ENCODE measurements at places on chromosomes 4 and X. TPM values are rescaled to one million over a fixed set of nuclear protein-coding genes. Genes with fewer than 3 reads are reported as not detected.

GALNTL6 gene
- polyA plus RNA-seq: 0.84 TPM

SYNPO2 gene
- 81.2 TPM for polyA plus RNA-seq

CXCL9 gene
- 2.8 TPM for polyA plus RNA-seq

GYG2 gene
- polyA plus RNA-seq: 13.2 TPM

XAGE1A gene
- polyA plus RNA-seq: not detected

SMIM10L2A gene
- 4.4 TPM for polyA plus RNA-seq

AREG gene
- polyA plus RNA-seq: 4.6 TPM

LAMP2 gene
- polyA plus RNA-seq: 118 TPM

GPRASP1 gene
- 13.8 TPM for polyA plus RNA-seq

DNA sequence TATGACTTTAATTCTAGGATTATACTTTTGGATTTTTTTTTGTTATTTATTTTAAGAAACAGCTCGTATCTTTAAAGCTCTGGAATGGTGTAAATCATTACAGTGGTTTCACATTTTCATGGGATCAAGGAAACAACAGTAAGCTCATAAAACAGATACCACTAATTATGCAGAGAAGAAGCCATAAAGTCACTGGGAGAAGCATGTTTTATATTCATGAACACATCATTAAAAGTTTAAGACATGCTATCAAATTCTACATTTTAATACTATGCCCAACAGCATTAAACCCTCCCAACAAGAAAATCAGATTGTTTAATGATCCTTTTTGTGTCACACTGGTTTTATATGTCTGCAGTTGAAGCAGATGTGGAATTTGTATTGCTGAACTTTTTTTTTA lies 149.9 kb downstream of the FBXO8 start:
- DNase-seq: no peak
- H3K4me3 ChIP-seq: no peak overlapping the region
- no peaks in the 10 kb centered on the region for H3K27me3 ChIP-seq
- no peaks in the 10 kb centered on the region for H3K4me1 ChIP-seq

GRCh38 chrX:155959018-155959587 lies 38.4 kb upstream of the IL9R start:
- no peak overlapping the region for H3K27ac ChIP-seq
- no peaks in the 10 kb centered on the region for H3K27me3 ChIP-seq
- H3K36me3 ChIP-seq: no peaks in the 10 kb centered on the region
- no peak for DNase-seq
- no peak overlapping the region for H3K4me3 ChIP-seq

DNA sequence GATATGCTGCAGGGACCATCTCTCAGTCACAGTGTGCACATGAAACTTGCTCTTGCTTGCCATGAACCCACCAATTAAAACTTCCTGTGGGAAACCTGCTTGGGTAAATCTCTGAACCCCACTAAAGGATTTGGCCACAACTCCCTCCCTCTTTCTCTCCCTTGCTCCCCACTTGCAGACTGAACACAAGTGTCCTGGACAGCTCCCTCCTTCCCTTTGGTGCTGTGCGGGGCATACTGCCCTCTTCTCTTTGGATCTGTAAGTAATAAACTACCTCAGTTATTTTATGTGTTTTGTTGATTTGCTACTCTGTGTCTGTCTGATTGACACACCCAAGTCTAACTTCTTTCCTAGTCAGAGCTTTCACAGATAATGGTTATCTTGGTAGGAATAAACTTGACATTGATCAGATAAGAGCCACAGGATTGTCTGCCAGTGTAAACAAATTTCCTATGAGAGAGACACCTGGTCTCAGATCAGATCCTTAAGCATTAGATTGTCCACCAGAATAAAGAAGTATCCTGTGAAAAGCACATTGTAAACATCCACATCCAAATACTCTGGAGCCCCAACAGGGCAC lies 41.8 kb downstream of the SULT1E1 start:
- H3K4me3 ChIP-seq: no peak overlapping the region
- H3K27me3 ChIP-seq: no peaks in the 10 kb centered on the region
- H3K4me1 ChIP-seq: peaks cover 27% of the 10 kb centered on the region
- no peak for DNase-seq
- H3K27ac ChIP-seq: no peak overlapping the region

DNA sequence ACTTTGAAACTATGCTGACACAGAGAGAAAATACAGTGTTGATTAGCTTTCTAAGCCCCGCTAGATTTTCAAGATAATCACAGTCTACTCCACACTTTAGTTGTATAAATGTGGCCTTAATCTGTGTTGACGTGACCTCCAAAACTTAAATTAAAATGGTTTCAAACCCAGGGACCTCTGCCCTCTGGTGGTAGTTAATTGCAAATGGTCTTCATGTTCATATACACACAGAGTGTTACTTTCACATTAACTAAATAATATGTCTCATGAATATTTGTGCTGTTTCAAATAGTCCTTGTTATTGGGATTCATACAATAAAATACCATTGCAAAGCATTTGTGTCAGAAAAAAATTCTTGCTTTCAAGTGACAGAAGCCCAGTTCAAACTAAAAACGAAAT lies 64.3 kb downstream of the TASL start:
- H3K4me3 ChIP-seq: no peak overlapping the region
- no peak overlapping the region for H3K27ac ChIP-seq
- no peaks in the 10 kb centered on the region for H3K36me3 ChIP-seq

DNA sequence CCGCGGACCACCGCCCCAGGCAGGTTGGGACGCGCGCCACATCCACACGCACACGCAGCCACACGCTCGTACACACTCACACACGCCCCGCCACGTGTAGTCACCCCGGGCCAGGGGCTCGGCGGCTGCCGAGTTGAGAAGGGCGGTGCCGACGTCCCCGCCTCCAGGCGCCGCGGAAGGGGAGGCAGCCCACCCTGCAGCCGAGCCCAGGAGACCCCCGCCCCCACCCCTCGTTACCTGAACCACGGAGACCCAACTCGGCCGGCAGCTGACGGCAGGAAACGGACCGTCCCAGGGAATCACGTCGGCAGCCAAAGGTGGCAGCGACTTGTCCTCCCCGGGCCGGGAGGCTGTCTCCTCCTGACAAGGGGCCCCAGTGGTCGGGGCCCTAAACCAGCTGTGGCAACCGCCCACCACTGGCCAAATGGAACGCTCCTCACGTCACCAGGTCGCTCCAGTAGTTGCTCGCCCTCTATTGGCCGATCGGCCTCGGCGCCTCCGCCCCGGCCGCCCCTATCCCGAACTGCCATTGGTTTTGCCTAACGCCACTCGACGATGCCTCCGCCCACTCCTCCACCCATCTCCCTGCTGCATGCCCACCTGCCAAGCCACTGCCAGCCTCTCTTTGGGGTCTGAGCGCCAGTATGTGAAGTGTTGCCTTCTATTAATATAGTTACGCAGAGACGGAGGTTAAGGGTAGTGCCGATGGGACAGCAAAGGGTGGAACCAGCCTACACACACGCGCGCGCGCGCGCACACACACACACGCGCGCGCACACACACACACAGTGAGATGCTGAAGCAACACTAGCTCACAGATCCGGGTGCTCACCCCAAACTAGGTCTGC lies at the start of gene ZDHHC9:
Gene ZDHHC9, minus strand, starts transcription at position 428 of the 848 bp plus-strand sequence. CDS start 1,941 bp downstream, outside the sequence.
- H3K36me3 ChIP-seq: peaks cover 12% of the 10 kb centered on the region
- peak; percentile 92 for DNase-seq
- H3K27me3 ChIP-seq: no peaks in the 10 kb centered on the region
- H3K4me3 ChIP-seq: peak within 1 kb of the TSS; percentile 84
- H3K4me1 ChIP-seq: peaks cover 22% of the 10 kb centered on the region

DNA sequence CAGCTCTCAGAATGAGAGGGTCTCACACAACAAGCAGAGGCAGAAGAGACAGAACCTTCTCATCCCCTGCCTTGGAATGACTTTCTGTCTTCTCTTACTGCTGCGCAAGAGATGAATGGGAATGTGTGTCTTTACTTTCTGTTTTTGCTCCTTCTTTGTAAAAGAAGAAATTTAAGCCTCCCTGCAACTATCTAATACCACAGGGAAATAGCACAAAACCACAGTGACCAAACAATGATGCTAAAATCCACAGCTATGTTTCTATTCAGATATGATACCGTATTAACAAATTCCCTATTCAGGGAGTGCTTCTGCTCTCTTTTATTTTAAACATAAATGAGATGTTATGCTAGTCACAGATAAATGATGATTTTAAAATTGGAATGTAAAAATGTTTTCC lies 173.8 kb upstream of the RAI2 start:
- DNase-seq: no peak
- H3K27me3 ChIP-seq: no peaks in the 10 kb centered on the region
- H3K36me3 ChIP-seq: no peaks in the 10 kb centered on the region
- no peaks in the 10 kb centered on the region for H3K4me1 ChIP-seq

DNA sequence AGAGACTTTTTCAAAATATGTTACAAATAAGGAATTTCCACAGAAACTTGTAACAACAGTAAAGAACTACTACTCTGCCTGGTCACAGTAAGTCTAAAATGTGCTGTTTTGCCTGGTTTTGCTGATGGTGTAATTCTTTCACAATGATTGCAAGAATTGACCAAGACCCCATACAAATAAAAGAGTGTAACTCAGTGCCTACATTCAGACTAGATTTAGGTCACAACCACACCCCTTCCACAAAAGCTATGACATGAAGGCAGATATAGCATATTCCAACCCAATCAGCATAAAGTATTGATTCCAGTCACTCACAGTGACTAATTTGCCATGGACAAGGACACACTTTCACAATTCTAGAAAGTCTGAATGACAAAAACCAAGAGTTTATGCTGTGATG lies 53.7 kb upstream of the TMPRSS11F start:
- DNase-seq: no peak
- H3K36me3 ChIP-seq: no peaks in the 10 kb centered on the region
- no peaks in the 10 kb centered on the region for H3K4me1 ChIP-seq

DNA sequence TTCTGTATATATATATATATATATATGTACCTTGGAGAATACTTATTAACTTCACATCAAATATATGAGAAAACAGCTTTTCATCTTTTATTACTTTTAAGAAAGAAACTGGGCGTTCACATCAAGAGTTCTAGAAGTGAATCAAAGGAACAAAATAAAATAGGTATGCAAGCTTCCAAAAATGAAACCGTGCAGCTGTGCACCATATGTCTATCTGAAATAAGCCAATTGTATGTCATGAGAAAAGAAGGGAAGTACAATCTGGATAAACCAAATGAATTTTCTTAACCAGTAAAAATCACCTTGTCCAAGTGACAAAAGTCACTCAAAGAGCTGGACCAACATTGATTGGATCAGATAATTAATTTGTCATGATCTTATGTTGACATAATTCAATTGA lies 405.4 kb upstream of the TECRL start:
- no peak overlapping the region for H3K27ac ChIP-seq
- H3K27me3 ChIP-seq: no peaks in the 10 kb centered on the region
- no peak for DNase-seq

DNA sequence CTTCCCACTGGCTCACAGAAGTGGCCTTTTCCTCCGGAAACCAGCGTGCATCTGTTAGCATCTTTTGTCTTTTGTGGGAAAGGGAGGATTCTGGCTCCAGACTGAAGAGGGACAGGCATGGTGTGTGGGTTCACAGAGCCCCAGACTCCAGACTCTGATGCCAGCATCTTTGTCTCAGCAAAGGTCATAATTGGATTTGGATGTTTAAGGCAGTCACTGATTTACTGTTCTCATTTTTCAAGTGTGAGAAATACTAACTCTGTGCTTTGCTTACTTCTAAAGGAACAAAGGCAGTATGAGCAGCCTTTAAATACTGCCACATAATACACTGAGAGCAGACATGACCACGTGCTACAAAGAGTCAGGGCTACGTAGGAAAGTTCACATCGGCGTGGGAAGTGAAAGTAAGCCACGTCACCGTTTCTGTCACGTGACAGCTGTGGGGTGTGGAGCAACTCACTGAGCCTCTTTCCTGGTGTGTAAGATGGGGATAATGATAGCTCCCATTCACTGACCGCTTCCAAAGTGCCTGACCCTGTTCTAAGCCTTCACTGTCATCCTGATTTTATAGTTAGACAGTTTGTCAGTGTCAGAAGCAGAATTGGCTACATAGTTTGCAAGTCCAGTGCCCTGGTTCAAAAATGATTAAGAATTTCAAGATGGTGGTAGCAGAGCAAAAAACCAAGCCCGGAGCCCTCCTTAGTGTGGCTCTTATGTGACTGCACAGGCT lies 24.8 kb upstream of the TMSB4X start:
- no peaks in the 10 kb centered on the region for H3K27me3 ChIP-seq
- peaks cover 20% of the 10 kb centered on the region for H3K4me1 ChIP-seq
- H3K4me3 ChIP-seq: no peak overlapping the region

- H3K27me3 ChIP-seq: no peaks in the 10 kb centered on the region
- H3K27ac ChIP-seq: no peak overlapping the region
- H3K4me1 ChIP-seq: peaks cover 33% of the 10 kb centered on the region
- H3K36me3 ChIP-seq: no peaks in the 10 kb centered on the region
Measured at GRCh38 chr4:147777456-147778091, 45.7 kb downstream of the ARHGAP10 start.

All from large intestine (tissue), 12 donors.